ENCODE measurements at places on chromosomes 7 and 10. TPM values are rescaled to one million over a fixed set of nuclear protein-coding genes. Genes with fewer than 3 reads are reported as not detected.
A peak's percentile ranks its signal among the peaks of the same experiment; 100 is the strongest.

DNA sequence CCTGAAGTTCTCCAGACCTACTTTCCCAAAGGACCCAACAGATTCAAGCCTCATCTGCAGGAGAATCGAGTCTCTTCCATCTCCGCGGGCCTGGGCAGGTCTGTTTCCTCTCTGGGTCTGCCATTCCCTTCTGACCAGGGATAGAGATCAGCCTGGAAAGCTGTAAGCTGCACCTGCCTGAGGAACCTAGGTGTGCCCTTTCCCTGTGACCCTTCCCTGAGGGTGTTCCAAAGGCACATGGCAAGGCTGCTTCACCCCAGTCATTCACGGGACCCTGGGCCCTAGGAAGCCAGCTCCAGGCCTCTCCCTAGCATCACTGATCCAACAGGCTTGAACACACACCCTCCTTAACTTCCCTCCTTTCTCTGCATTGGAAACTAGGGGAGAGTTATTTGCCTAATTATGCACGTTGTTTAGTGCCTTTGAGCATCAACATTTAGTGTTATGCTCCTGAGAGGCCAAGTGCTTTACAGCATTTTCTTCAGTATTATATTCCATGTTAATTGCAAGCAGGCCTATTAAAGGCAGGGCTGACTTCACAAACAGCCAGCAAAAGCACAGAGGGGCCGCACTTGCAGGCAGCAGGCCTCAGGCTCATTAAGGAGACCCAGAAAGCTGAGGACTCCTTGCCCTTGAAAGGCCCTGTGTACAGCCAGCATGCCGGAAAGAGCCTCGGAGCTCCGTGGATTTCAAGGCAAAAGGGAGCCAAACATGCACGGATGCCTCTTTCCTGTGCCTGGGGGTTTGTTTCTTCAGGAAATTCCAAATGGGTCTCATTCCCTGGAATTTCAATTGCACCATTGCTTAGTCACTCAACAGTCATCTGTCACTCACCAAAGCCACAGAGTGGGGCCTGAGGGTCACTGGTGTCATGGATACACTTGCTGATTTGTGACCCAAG lies 91.0 kb upstream of the FAM20C start:
- DNase-seq: peak; percentile 97

IL2RA gene
- not detected for total RNA-seq

- no peak for DNase-seq
Measured at GRCh38 chr10:78178940-78179339, 145.3 kb downstream of the RPS24 start.

GRCh38 chr7:130994378-130995115 lies 260.5 kb upstream of the KLF14 start:
- peak; percentile 75 for DNase-seq

- DNase-seq: peak; percentile 42
Measured at GRCh38 chr7:101754424-101755159, 62.8 kb upstream of the CUX1 start.
